ENCODE measurements at places on chromosomes 6 and 20. TPM values are rescaled to one million over a fixed set of nuclear protein-coding genes. Genes with fewer than 3 reads are reported as not detected.

The ANGPT4 gene
- total RNA-seq, result not detected

The RCAN2 gene
- 0.21 TPM for total RNA-seq

The SAMD10 gene
- 37.5 TPM for total RNA-seq

The DTD1 gene
- total RNA-seq, result 49.2 TPM

The RPS21 gene
- total RNA-seq, result 2,091 TPM

The PLAGL2 gene
- total RNA-seq, result 119 TPM

The DEFB118 gene
- total RNA-seq, result not detected

The MRAP2 gene
- total RNA-seq, result not detected

The PCIF1 gene
- total RNA-seq, result 27.8 TPM

The MYLK4 gene
- total RNA-seq, result 0.14 TPM

The POLR1H gene
- total RNA-seq, result 87.0 TPM

The ABHD16A gene
- 44.7 TPM for total RNA-seq

The FAM83B gene
- not detected for total RNA-seq

The NFATC2 gene
- 65.0 TPM for total RNA-seq

The RSPH9 gene
- not detected for total RNA-seq

The TREML2 gene
- 3.5 TPM for total RNA-seq
